ENCODE measurements at places on chromosomes 1 and 21. TPM values are rescaled to one million over a fixed set of nuclear protein-coding genes. Genes with fewer than 3 reads are reported as not detected.

The CYP4A22 gene
- total RNA-seq = 0.44 TPM

The C1orf141 gene
- not detected for total RNA-seq

The SOX13 gene
- 22.9 TPM for total RNA-seq

The SPRR2B gene
- total RNA-seq = not detected

The VAV3 gene
- total RNA-seq = 113 TPM

The DHRS3 gene
- 151 TPM for total RNA-seq

The TNFRSF18 gene
- total RNA-seq = 1.9 TPM

The ACTA1 gene
- total RNA-seq = not detected
